Caudate nucleus (tissue), 63 donors: ENCODE measurements at places on chromosomes 11 and 22.

DNA sequence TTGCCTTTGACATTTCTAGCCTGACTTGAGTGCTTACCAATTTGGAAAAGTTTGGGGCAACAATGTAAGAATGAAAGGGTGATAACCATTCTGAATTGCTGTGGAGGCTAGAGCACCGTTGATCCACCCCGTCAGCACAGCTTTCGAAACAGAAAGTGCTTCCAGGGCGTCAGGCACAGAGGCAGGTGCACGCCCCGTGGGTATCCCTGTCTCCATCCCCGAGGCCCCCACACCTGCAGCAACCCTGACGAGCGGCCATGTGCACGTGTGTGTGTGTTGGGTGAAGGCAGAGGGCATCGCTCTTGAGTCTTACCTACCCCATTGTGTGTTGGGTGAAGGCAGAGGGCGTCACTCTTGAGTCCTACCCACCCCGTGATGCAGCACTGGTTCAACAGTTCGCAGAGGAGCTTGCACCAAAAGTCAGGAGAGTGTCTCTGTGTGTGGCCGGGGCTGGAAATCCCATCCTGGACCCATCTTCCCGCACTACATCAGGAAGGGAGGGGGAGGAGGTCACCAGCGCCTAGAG, 404.5 kb downstream of the BRD1 start:
- DNase-seq: no peak

DNA sequence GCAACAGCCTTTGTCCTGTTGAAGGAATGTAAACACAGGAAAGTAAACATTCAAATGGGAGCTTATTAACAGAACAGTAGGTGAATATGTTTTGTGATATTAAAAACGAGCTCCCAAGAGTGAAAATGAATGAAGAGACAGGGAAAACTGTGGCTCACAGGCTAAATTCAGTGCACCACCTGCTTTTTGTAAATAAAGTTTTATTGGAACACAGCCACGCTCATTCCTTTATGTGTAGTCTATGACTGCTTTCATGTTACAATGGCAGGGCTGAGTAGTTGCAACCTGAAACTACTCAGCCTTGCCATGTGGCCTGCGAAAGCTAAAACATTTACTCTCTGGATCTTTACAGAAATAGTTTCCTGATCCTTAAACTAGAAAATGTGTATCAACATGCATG, 136.9 kb downstream of the MYO18B start:
- DNase-seq: no peak

DNA sequence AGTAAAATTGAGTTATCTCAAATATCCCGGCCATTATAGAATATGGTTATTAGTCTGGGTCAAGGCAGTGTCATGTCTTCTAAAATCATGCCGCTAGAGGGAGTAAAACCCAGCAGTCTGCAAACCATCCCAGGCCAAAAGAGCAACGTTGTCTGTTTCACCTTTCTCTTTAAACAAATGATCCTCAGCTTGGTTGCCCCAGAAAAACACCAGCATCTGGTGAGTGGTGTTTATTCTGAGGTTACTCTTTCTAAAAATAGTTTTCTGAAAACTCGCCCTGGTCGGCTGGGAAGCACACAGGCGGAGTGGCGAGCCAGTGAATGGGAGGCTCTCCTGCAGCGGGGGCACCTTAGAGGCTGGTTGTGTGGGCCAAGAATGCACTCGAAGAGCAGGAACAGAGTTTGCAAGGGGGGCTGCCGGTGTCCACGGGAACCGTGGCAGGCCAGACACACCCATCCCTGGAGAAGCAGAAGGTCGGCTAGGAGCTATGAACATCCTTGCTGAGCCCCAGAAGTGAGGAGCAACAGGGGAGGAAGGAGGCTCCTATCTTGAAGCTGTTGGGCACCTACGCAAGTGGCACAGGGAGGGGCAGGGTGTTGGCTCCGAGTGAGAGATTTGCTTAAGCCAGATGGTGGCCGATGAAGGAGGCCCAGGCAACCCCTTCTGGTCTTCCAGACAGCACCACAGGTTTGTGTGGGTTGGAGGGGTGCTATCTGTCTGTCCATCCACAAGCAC, 297.1 kb downstream of the ETS1 start:
- no peak for DNase-seq

- no peak for DNase-seq
Observed at GRCh38 chr11:108632041-108632704, 32.7 kb upstream of the DDX10 start.

- no peak for DNase-seq
Observed at GRCh38 chr11:18710545-18710944, 12.0 kb downstream of the TMEM86A start.

- no peak for DNase-seq
Observed at GRCh38 chr11:69387409-69387885, 93.5 kb downstream of the MYEOV start.

GRCh38 chr11:112288021-112288420, 27.4 kb upstream of the PLET1 start:
- no peak for DNase-seq

DNA sequence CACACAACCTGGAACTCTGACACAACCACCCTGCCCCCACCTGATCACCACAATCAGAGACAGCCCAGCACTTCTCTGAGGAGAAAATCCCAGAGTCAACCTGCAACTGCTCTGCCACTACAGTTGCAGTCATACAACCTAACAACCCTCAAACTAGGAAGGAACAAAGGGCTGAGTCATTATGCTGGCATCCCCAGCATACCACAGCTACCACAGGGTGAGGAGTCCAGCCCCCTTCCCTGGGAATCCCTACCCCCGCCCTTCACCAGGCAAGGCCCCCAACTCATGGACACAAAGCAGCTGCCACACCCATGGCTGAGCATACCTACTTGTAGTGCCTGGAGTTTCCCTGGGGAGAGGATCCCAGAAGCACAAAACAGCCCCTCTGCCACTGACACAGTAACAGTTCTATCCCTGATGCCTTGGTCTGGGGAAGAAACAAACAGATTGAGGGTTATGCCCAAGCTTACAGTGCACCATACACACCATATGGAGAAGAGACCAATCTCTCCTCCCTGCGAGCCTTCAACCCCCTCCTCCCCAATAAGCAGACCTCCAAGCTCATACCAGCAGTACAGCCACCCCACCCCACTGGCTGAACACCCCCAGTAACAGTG, 68.5 kb upstream of the C11orf58 start:
- DNase-seq: no peak

- DNase-seq: no peak
Observed at GRCh38 chr11:10116588-10116987, 177.4 kb downstream of the SBF2 start.

GRCh38 chr11:30106222-30107181, 89.7 kb upstream of the KCNA4 start:
- no peak for DNase-seq

- no peak for DNase-seq
Observed at GRCh38 chr11:2133241-2134021, 5.8 kb downstream of the IGF2 start.

DNA sequence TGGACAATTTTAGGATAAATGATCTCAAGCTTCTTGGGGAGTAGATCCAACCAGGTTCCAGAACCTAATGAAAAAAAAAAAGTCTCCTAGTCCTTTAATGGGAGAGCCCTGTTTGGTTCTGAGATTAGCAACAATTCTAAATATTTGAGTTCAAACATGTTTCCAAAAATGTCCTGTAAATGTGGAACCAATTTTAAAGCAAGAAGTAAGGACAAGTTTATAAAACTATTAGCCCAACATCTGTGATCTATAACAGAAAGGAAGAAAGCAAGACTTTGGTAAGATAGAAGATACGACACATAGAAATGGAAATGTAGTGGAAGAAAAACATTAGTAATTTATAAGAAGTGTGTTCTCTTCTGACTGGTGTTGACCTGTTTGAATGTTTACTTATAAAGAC, 79.7 kb upstream of the SLC5A12 start:
- no peak for DNase-seq

DNA sequence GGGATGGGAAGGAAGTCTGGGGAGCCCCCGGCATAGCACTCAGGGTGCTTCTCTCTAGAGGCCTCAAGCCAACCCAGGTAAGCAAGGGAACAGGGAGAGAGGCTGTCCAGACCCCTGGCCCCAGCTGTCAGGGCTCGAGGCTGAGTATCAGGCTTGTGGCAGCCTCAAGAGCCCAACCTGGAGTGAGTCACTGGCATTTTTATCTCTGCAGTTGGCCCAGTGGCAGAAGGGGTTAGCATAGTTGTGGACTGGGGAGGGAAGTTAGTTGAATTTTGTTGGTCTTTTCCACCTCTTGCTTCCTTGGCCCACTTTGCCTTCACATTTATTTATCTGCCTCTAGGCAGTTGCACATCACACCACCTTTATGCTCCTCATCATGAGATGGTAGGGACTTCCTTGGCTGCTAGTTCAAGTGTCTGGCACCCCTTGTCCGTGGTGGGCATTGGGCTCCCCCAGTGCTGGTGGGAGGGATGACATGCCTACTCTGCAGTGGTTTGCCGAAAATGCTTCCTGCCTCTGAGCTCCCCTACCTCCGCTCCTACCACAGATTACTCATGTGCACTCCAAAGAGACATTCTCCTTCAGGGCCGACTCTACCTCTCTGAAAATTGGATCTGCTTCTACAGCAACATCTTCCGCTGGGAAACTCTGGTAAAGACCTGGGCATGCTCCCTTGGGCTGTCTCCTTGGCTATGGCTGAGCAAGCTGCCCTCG, 60.1 kb downstream of the SCN3B start:
- DNase-seq: no peak

- DNase-seq: no peak
Observed at GRCh38 chr11:131471976-131472375, 101.6 kb downstream of the NTM start.
